Stimulated activated CD4-positive, alpha-beta T cell treated with anti-CD3 and anti-CD28 coated beads, Interleukin-12 subunit alpha, Interleukin-12 subunit beta, amount 100 ng/mL, for 24 hours (primary cell): ENCODE measurements at places on chromosomes 12 and 14.
A peak's percentile ranks its signal among the peaks of the same experiment; 100 is the strongest.

DNA sequence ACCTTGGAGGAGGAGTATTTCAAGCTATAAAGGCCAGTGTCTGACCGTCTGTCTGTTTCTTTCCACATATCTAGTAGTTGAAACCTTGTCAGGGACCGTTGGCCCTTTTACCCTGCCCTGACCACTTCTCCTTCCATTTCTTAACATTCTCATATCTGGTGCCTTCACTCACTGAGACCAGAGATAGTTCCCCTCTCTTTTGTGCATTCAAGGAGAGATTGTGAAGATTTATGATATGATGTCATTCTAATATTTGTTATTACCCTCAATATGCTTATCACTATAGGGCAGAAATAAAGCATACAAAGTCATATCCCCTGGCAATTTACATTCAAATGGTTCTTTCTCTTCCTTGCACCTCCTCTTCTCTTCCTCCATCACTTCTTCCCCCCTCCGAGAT lies 83.3 kb downstream of the PLXNC1 start:
- DNase-seq, result no peak

GRCh38 chr14:51298895-51299294 lies 58.8 kb downstream of the TMX1 start:
- no peak for DNase-seq

DNA sequence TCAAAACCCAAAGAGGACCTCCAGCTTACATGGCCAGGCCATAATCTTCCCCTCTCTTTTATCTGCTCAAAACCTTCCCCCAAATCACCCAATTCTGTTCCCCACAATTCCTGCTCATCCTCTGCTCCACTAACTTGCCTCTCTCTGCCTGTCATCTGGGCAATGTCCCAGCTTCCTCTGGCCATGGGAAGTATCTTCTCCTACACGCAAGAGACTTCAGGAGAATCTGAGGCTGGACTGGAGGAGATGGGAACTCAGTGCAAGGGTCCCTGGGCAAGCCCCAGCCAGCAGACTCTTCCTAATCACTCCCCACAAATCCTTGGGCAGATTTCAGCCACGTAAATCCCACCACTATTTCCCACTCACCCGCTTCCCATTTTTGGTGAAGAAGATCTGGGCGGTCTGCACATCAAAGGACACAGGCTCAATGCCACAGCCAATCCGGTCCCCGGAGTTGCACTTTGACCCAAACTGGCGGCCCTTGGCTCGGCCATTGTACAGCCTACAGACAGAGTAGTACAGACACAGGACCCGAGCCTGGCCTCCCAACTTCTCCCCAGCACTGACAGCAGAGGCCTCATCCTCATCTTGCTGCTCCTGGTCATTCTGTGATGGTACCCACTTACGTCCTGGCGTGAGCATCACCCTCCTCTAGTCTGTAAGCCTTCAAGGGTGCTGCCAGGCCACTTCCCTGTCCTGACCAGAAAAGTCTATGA lies 4.7 kb downstream of the SPRYD3 start:
- no peak for DNase-seq

DNA sequence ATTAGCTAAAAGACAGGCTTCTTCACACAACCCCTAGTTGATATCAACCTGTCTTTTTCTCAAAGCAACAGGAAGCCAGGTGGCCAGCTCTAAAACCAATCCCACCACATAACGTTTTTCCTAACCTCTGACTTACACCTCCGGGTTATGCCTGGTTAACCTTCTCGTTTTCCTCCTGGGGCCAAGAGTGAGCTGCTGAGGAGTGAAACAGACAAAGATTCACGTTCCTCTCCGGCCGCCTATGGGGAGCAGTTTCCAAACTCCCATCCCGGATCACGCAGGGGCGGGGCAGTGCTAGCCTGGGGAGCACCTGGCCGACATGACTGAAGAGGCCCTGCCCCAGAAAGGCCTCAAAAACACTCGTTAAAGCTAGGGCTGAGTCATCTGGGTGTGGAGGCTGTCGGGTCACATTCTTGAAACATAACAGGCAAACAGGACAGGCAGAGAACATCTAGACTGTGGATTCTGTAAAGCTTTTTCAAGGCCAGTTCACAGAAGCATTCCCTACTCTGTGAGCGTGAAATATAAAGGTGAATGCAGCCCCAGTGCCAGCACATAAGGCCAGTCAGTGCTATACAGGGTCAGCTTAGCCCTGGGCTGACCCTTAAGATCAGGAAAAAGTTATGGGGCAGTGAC lies 25.9 kb upstream of the LGALS3 start:
- DNase-seq, result peak; percentile 18

GRCh38 chr12:31369712-31370521 lies 44.0 kb upstream of the SINHCAF start:
- DNase-seq, result no peak

DNA sequence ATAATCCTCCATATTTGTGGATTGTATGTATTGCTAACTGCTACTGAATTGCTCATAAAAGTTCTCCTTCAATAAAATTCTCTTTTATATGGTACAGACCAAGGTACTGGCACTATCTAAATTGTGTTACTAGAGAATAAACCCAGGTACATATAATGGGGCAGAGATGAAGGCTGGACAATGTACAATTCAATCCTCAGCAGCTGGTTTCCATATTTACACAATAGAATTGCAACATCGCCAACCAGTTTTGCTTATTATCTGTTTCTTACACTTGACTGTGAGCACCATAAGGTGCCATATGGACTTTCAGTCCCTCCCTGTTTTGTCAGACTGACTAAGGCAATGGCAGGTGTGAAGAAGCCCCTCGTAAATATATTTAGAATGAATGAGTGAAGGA lies 18.1 kb downstream of the KITLG start:
- DNase-seq, result no peak

- DNase-seq, result no peak
Measured at GRCh38 chr12:117498880-117499279, 137.5 kb upstream of the NOS1 start.

GRCh38 chr12:51262758-51263177 lies 7.4 kb downstream of the SMAGP start:
- no peak for DNase-seq

DNA sequence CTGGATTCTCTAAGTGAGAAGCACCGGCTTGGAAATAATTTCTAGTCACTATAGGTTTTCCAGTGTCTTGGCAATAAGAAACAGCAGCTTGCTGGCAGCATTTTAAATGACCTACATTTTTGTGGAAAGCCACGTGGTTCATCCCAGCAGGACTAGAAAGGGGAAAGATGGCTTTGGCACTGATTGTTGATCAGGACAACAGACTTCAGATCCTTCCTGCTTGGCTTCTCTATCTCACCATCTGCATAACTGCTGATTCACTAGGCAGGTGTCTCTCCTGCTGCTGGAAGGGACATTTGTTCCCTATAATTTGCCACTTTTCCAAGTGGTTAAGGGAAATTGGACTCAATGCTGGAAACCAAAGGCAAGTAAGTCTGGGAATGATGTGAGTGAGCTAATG lies 131.0 kb downstream of the TTC8 start:
- no peak for DNase-seq

- DNase-seq, result no peak
Measured at GRCh38 chr14:89866458-89866857, 88.1 kb downstream of the EFCAB11 start.

- DNase-seq, result no peak
Measured at GRCh38 chr12:106911581-106911980, 44.1 kb upstream of the TMEM263 start.

GRCh38 chr12:49121047-49121696 lies 10.0 kb downstream of the TUBA1B start:
- no peak for DNase-seq

- no peak for DNase-seq
Measured at GRCh38 chr12:117818400-117818799, 150.4 kb downstream of the KSR2 start.

- DNase-seq, result no peak
Measured at GRCh38 chr14:61341275-61342206, 20.2 kb downstream of the PRKCH start.

DNA sequence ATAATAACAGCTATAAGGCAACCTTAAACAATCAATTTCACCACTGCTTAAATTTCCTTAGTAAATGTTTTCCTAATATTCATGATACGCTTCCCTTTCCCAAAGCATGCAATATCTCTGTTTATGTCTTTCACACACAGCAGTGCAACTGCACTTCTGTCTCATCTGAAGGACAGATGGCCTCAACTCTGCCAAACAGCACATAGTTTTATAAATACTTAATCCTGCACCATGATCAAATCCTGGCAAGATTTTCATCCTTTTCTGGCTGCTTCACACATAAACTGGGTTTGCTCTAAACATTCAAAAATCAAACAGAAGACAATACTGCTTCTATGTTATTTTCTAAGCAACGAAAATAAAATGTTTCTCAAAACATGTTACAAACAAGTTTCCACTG lies 266.3 kb downstream of the ITPR2 start:
- DNase-seq, result no peak

DNA sequence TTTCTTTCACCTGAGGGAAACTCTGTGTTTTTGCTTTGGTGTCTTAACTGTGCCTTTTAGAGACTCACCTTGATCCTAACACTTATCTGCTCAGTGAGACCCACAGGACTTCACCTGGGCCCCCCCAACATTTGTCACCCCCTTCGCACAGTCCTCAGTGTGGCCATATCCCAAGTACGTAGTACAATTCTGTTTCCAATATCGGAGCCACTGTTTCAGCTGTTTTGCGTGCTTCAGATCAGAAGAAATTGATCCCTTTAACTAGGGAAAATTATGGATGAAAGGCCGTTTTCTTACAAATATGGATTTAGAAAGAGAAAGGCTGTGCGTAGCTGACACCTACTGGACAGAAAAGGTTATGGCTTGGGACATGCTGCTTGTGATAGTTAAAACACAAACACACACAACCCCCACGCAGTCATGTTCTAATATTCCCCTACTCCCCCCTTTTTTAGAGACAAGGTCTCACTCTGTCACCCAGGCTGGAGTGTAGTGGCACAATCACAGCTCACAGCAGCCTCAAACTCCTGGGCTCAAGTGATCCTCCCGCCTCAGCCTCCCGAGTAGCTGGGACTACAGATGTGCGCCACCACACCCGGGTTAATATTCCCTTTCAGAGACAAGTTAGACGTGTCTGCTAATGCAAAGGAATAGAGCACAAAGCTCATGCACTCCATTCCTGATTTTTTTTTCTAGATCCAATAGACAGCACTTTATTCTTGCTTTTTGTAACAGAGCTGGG lies 3.6 kb upstream of the SLC7A8 start:
- no peak for DNase-seq

DNA sequence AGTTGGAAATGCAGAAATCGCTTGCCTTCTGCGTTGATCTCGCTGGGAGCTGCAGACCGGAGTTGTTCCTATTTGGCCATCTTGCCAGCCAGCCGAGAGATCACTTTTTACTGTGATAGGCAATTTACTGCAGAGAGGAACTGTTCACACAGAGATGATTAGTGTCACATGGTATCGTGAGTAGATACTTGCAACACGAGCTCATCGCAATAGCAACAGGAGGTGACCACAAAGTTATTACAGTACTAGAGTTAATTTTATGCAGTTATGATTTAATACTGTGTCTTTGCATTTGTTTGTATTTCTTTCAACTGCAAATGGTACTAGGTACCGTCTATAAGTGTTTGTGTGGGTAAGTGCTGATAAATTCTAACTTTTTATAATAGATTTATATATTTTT lies 27.8 kb downstream of the NOPCHAP1 start:
- DNase-seq, result no peak

DNA sequence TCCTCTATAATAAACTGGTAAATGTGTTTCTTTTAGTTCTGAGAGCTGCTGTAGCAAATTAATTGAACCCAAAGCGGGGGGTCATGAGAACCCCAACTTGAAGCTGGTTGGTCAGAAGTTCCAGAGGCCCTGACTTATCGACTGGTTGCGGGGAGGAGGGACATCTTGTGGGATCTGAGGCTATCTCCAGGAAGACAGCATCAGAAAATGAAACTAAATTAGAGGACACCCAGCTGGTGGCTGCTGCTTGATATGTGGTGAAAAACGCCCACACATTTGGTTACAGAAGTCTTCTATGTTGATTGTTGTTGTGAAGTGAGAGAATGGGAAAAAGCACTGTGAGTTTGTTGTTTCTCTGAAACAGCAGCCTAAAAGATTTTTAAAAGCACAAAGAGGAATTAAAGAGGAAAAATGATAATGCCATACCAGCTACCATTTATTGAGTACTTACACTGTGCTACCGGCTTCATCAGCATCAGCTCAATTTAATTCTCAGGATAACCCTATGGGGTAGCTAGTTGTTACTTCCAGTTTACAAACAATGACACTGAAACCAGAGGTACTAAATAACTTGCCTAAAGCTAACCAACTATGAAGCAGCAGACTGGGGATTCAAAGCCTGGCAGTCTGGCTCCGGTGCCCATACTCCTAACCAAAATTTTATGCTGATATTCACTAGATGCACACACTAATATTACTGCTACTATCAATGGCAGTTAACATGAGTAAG lies 24.3 kb downstream of the DDX24 start:
- no peak for DNase-seq

- no peak for DNase-seq
Measured at GRCh38 chr12:117360222-117360550, 1.2 kb downstream of the NOS1 start.

DNA sequence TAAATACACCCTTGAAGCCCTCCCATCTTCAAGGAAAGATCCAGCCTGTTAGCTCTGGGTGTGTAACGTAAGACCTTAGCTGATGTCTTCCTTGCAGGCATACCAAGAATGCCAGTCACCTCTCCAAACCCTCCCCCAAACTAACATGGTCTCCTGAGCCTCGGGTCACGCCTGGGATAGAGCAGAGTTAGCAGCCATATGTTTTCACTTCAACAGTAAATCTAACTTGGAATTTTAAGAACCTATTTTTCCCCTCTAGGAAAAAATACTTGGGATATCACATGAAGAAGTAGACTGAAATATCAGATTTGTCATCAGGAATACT lies 27.9 kb downstream of the BCL2L14 start:
- DNase-seq, result no peak

- no peak for DNase-seq
Measured at GRCh38 chr14:85257287-85257686, 272.7 kb upstream of the FLRT2 start.

DNA sequence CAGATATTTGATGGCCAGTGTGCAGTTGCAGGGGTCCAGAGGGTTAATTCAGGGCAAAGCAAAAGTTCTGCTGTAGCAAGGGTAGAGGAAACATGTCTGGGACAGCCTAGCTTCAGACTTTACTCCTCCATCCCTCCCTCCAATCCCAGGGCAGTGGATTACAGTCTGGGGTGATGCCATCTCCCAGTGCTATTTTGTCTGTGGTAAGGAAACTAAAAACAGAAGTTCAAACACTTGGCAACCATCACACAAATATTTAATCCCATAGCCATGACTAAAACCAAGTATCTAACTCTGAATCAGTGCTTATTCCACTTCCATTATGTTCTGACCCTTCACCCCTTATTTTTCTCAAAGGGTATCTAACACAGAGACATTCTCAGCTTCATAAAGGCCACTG lies 61.8 kb downstream of the PIK3C2G start:
- no peak for DNase-seq

- no peak for DNase-seq
Measured at GRCh38 chr12:13465635-13466034, 269.1 kb downstream of the EMP1 start.
